Spleen (tissue), 13 donors: ENCODE measurements at places on chromosomes 1 and 21. TPM values are rescaled to one million over a fixed set of nuclear protein-coding genes. Genes with fewer than 3 reads are reported as not detected.

- DNase-seq, result no peak
Observed at GRCh38 chr1:223219318-223219635, 76.2 kb upstream of the TLR5 start.

GRCh38 chr1:230465691-230466090 lies 39.6 kb upstream of the PGBD5 start:
- no peak for DNase-seq

GRCh38 chr1:75202751-75203150 lies 68.6 kb downstream of the LHX8 start:
- DNase-seq, result no peak

DNA sequence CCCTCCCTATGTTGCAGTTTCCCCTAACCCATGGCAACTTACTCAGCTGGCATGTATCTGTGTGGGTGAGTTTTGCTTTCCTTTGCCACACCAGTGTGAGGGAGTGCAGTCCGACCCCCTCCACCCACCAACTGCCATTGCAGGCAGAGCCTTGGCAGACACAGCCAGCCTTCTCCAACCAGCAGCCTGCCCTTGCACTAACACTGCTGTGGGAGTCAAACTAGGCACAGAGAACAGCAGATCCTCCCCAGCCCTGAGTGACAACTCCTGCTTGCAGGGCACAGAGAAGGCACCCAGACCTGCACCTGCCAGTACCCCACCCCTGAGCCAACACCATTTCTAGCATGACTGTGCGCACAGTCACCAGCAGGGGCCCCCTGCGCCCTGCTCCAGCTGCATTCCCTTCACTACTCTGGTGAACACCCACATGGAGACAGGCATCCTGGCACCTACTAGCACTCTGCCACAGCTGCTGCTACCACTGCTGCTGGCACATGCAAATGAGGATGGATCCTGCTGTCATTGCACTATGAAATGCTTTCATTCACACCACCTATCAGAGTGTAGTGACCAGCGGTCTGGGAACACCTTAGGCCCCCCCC lies 98.4 kb downstream of the MAGI3 start:
- no peak for DNase-seq

DNA sequence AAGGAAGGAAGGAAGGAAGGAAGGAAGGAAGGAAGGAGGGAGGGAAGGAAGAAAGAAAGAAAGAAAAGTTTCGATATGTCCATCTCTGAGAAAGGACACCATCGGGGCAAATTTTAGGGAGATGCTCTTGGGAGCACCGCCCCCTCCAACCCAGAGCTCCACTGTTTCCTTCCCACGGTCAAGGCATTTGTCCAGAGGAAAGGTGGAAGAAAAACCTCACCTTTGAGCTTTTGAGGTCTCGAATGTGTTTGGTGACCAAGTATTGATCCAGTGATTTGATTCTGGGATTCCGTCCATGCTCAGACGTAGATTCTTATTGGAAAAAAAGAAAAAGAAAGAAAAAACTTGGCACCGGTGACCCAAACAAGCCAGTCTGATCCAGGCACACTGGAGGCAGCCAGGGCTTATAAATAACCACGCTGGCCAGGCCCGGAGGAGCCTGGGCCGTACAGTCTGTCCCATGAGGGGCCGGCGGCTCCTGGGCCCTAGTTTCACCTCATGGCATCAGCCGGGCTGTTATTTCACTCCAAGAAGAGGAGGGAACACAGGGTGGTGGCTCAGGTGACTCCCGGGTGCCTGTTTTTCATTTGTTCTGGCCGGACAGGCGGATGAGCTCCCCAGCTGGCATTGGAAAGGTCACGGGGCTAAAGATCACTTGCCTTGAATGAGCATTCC lies 36.1 kb upstream of the SLC25A33 start:
- no peak for DNase-seq

DNA sequence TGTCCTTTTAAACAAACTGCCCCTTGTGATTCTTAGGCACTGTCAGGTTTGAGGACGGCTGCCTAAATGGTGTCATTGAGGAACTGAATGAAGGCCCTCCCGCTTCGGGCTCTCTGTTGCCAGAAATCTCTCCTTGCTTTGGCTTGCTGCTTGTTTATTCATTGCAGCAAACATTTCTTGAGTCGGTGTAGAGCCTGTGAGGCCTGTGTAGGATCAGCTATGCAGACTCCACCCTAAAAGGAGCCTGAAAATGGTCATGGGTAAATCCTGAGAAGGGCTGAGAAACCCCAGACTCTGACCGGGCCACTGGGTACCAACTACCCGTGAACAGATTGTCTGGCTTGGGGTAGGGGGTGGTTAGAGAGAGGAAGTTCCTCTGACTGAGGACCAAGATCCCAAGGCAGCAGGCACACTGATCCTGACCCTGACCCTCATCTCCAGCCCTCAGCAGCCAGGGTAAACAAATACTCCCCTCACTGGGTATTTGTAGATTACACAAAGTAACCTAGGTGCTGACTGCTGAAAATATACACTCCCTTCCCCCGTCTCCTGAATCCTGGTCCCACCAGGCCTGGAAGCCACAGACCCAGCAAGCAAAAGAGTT lies 3.1 kb downstream of the IL6R start:
- DNase-seq, result no peak

DNA sequence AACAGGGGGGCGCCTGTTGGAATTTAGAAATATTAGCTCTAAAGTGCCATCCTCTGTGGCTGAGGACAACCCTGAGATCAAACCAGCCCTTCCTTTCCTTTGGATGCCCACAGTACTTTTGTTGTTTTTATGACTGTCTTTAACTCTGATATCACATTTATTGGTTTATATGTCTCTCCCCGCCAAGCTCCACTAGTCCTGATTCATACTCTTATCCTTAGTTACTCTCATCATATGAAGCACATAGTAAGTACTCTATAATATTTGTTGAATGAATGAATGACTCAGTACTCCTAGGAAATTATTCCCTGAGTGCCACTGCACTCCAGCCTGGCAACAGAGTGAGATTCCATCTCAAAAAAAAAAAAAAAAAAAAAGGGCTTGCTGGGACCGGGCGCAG lies 22.6 kb upstream of the NRDC start:
- DNase-seq, result no peak

DNA sequence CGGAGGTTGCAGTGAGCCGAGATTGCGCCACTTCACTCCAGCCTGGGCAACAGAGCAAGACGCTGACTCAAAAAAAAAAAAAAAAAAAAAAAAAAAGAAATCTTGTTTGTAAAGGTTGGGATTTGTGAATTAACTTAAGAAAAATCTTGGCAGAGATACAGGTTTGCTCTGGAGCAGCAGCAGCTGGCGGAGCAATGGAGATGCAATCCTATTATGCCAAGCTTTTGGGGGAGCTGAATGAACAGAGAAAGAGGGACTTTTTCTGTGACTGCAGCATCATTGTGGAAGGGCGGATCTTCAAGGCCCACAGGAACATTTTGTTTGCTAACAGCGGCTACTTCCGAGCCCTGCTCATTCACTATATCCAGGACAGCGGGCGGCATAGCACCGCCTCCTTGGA lies 5.6 kb downstream of the ZBTB8B start:
- no peak for DNase-seq

- DNase-seq, result no peak
Observed at GRCh38 chr1:247914941-247915662, 5.0 kb upstream of the OR2T8 start.

- no peak for DNase-seq
Observed at GRCh38 chr1:94698759-94699502, 121.2 kb upstream of the SLC44A3 start.

GRCh38 chr1:200729863-200730262 lies 8.8 kb upstream of the CAMSAP2 start:
- DNase-seq, result no peak

GRCh38 chr1:193634470-193634869 lies 448.1 kb upstream of the B3GALT2 start:
- DNase-seq, result no peak

DNA sequence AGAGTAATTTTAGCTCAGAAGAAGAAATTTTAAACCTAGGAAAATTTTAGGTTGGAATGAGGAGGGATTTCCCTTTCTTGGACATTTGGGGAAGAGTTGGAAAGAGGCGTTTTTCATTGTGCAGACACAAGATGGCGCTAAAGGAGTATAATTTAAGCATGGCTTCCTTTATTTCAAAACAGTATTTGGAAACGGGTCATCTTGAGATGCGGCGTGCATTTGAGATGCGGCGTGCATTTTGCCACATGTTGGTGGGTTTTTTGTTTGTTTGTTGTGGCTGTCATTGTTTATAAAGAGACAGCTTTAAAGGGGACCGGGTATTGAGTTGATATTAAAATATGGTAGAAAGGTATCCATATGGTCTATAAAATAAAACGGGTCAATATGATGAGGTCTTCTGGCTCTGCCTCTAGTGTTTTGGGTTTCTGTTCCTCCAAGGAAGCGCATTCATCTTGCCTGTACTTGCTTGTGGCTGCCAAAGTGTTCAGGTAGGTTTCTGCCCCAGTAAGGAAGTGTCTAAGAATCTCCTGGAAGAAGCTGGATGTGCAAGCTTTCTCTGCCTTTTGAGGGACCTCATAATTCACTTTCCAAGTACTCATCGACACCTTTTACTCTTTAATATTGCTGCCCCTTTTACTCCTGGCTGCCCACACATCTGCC lies 210.3 kb downstream of the SLC35F3 start:
- no peak for DNase-seq

DNA sequence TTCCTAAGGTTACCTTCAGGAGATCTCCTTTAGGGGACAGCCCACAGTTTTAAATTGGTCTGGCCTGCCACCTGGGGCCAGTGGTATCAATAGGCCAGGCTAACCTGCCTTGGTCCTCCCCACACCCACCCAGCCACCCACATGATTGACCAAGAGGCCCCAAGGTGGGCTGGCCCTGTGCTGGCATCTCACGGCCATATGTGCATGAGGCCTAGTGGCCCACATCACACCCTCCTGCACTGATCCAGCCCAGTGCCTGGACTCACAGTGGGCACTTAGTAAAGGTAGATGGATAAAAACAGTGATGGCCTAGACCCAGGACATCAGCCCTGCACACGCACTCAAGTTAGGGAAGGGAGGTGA lies 82.0 kb downstream of the DMRTB1 start:
- peak; percentile 61 for DNase-seq

DNA sequence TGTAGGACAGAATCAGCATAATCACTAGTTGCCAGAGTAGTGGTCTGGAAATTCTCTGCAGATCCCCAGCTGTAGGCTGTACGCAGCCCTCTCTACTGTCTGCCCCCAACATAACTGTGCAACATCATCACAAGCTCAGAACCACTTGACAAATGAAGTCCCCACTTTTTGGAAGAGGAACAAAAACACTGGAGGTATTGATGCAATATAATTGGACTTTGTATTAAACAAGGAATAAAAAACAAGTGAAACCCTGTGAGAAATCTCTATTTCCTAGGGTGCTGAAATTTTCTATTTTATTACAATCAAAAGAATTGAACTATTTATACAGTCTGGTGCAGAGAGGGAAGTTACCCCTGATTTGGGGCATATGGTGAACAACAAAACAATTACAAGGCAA lies 15.2 kb downstream of the PHTF1 start:
- DNase-seq, result no peak

GRCh38 chr1:62621907-62622306 lies 24.6 kb downstream of the ANGPTL3 start:
- no peak for DNase-seq

DNA sequence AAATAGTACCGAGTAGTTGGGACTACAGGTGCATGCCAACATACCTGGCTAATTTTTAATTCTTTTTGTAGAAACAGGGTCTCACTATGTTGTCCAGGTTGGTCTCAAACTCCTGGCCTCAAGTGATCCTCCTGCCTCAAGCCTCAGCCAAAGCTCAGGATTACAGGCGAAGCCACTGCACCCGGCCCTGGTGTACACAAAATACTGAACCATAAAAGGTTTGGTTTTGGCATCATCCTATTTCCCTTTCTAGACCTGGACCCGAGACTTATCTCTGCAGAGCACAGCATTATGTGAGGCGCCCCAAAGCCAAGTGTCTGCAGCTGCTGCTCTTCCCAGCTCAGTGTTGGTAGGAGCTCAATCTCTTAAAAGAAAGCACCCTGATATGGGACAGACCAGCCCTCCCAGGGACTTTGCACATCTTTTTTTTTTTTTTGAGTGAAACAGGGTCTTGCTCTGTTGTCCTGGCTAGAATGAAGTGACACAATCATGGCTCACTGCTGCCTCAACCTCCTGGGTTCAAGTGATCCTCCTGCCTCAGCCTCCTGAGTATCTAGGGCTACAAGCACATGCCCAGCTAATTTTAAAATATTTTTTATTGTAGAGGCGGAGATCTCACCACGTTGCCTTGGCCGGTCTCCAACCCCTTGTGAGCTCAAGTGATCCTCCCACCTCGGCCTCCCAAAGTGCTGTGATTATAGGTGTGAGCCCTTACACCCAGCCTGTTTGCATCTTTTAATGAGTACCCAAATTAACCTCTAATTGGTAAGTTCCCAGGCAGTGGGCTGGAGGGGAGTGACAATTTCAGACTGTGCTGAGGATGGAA lies 20.4 kb downstream of the TEX35 start:
- DNase-seq, result peak; percentile 34

DNA sequence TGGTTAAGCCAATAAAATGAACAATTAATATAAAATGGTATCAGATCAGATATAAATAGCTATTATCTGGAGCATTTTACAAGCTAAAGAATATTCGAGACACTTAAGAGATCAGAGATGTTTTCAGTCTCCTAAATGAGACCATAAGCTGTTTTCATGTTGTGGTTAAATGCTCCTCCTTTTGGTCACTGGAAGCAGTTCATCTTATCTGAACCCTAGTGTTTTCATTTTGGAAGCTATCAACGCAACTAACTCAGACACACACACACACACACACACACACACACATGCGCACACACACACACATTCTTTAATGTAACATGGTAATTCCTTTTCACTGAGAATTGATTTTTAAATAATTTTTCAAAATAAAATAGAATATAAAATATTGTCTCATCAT lies 10.0 kb upstream of the LRRC8C start:
- DNase-seq, result no peak

Gene CACNA1S
- polyA plus RNA-seq, result 0.04 TPM

Gene RAB4A
- polyA plus RNA-seq, result 20.7 TPM

Gene ASH1L
- 6.6 TPM for polyA plus RNA-seq

Gene BLZF1
- 6.8 TPM for polyA plus RNA-seq

Gene SLC9A1
- 14.8 TPM for polyA plus RNA-seq

Gene OR2AJ1
- polyA plus RNA-seq, result 0.03 TPM

Gene TRIM62
- 2.5 TPM for polyA plus RNA-seq

Gene CR1
- 36.0 TPM for polyA plus RNA-seq

Gene ALDH9A1
- polyA plus RNA-seq, result 37.5 TPM

Gene GIPC2
- 5.5 TPM for polyA plus RNA-seq

Gene TFF3
- 48.3 TPM for polyA plus RNA-seq

Gene CD164L2
- polyA plus RNA-seq, result 0.06 TPM

Gene ZNF683
- 0.38 TPM for polyA plus RNA-seq

Gene ATP8B2
- polyA plus RNA-seq, result 6.4 TPM
